Activated CD8-positive, alpha-beta T cell treated with anti-CD3 and anti-CD28 coated beads, Interleukin-2, amount 10 ng/mL, durations not matched to agents 7 days and 5 days (primary cell): ENCODE measurements at places on chromosomes 3 and 15.
A peak's percentile ranks its signal among the peaks of the same experiment; 100 is the strongest.

DNA sequence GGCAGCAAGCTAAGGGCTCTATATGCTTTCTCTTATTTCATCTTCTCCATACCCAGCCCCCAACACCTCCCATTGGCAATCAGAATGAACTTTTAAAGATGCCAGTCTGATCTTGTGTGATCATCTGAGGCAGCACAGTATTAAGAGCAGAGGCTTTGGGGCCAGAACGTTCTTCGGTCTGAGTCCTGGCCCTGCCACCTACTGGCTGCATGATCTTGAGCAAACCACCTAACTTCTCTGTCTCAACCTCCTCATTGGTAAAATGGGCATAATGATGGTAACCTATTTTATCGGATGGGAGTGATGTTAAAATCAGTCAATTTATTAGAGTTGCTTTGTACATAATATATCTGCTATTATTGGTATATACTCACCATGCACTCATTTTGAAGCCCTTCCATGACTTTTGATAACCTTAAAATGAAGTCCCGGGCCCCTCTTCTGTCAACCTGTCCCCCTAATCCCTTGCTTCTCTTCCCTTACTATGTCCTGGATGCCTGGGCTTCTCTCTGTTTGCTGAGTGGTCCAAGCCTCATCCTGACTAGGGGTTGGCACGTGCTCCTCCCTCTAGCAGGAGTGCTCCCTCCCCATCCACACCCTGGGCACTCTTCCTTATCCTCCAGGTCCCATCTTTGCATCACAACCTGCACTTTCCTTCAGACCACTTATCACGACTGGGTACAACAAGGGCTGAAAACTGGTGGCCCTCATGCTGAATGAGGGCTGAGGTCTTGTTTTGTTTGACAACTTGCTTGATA, 6.3 kb downstream of the EFCAB12 start:
- DNase-seq = no peak

GRCh38 chr15:51332206-51333147, 5.9 kb downstream of the CYP19A1 start:
- no peak for DNase-seq

- DNase-seq = no peak
Measured at GRCh38 chr3:169052465-169053302, 610.8 kb downstream of the MECOM start.

GRCh38 chr15:77201665-77202064, 130.8 kb upstream of the TSPAN3 start:
- no peak for DNase-seq

GRCh38 chr15:95995375-95996168, 334.9 kb upstream of the NR2F2 start:
- no peak for DNase-seq

DNA sequence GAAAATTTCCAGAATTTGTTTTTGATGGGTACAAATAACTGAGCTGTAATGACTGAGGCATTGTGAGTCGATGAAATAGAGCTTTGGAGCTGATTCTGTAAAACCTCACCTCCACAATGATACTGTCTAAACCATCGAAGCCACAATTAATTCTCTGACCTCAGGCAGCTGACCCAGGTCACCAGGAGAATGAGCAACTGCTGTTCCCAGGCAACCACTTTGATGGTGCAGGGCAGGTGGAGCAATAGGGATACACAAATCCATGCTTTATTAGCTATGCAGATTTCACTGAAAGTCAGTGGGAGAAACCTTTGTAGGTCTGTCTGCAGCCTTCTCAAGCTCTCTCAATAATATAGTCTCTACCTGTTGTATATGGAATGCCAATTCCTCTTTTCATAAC, 204.4 kb downstream of the RYR3 start:
- no peak for DNase-seq

DNA sequence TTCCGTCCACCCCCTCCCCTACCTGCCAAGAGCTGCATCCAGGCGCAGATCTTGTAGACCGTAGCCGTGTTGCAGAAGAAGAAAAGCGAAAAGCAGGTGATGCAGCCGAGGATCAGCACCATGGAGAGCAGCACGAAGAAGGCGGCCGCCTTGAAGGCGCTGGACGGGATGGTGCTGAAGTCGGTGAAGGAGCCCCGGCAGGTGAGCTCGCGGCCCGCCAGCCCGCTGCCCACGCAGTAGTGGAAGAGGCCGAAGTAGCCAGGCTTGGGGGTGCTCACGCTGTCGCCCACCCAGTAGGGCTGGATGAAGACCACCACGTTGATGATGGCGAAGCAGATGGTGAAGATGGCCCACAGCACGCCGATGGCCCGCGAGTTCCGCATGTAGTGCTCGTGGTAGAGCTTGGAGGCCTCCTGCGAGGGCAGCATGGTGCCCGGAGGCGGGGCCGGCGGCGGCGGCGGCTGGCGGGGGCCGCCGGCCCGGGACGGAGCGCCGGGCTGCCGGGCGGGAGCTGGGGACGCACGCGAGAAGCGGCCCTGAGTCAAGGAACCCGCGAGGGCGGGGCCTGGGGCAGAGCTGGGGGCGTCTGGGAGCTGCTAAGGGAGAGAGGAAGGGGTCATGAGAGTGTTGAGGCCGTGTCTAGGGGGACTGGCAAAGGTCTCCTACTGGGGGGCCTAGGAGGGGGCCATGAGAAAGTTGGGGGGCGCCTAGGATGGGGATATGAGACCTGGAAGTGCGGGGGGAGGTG, 1.2 kb downstream of the LHFPL4 start:
- peak; percentile 74 for DNase-seq

GRCh38 chr3:140494970-140495369, 182.9 kb upstream of the TRIM42 start:
- no peak for DNase-seq

DNA sequence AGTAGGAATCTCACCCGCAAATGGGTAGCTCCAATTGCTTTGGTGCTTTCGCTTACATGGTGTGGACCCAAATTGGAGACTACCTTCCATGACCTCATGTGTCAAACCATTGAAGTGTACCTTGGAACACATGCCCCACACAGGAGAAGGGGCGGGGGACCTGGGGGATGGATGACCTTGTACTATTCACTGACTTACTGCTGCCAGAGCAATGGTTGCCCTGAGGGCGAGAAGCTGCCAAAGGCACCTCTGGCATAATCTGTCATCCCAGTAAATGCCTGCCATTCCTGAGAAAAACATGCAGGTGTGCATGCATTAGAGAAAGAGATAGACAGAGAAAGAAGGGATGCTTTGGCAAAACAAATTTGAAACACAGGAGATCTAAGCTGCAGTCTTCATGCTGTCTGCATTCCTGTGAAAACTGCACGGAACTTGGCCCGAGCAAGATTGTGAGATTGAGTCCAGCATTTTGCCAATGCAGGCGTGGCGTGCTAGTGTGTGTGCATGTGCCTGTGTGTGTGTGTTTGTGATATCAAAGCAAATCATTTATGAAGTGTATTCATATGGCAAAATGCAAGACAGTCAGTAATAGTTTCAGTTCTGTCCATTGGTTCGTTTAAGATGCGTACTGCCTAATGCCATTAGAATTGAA, 219.5 kb upstream of the MDFIC2 start:
- no peak for DNase-seq

DNA sequence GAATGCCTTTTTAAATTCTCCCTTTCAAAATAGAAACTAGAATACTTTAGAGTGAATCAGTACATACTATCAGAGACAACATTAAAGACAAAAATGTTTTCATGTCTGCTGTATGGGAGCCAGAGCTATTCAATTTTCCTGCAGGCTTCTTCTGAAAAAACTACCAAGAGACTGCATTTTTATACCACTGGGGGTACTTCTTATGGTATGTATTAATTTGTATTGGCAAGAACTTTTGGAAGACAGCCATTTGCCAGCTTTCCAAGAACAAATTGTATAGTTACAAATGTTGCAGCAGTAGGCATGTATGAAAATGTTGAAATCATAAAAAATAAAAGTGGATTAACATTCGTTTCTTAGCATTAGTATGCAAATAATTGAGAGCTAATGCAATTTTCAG, 1010.0 kb upstream of the CADM2 start:
- no peak for DNase-seq

DNA sequence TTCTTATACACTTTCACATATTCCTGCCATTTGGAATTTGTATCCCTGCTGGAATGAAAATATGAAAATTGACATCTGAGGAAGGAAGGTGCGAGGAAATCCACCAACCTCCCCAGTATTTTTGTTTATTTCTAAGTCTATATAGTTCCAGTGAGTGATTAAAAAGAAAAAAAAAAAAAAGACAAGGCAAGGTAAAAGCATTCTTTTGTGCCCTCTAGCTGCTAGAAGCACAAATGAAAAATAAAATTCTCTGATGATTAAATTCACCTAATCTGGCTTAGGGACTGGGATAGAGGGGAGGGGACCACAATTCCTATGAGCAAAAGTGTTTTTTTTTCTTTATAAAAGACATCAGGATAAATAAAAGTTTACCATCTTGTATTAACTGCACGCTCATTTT, 370.9 kb downstream of the NR2F2 start:
- no peak for DNase-seq

GRCh38 chr15:31215490-31216214, 111.0 kb upstream of the KLF13 start:
- peak; percentile 89 for DNase-seq

- no peak for DNase-seq
Measured at GRCh38 chr3:58012302-58012701, 4.1 kb downstream of the FLNB start.

DNA sequence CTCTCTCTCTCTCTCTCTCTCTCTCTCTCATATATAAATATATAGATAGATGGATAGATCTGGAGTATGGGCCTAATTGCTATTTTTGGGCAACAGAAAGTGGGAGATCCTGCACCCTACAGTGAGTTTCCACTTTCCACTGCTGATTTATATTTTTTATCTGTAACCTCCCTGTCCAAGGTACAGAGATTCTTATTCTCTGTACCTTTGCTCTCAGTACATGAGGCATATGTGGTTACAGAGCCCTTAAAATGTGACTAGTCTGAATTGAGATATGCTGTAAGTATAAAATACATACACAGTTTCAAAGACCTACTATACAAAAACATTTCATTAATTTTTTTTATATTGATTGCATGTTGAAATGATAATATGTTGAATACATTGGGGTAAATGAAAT, 51.1 kb upstream of the FOXP1 start:
- DNase-seq = no peak

DNA sequence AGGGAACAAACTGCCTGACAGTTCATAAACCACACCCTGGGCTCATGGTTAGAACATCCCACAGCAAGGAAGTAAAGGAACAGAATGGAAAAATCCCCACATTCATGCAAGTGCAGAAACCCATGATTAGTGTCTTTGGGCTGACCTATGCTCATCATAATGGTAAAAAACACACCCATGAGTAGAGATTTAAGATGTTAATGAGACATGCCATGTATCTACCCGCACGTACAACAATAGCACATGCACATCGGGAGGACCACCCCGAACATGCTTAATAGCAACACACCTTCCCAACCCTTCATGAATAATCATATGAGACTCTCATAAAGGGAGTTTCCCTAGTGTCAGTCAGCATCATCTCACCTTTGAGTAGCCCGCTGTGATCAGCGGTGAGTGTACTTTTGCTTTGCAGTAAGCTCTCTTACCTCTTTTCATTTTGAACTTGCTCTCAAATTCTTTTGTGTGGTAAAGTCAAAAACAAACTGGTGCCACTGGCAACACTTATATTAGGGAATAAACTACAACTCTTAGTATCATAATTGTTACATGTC, 23.2 kb downstream of the ZBED2 start:
- no peak for DNase-seq

- no peak for DNase-seq
Measured at GRCh38 chr3:70982700-70983140, 600.8 kb downstream of the FOXP1 start.

- DNase-seq = no peak
Measured at GRCh38 chr15:68849497-68849896, 28.8 kb upstream of the ANP32A start.

DNA sequence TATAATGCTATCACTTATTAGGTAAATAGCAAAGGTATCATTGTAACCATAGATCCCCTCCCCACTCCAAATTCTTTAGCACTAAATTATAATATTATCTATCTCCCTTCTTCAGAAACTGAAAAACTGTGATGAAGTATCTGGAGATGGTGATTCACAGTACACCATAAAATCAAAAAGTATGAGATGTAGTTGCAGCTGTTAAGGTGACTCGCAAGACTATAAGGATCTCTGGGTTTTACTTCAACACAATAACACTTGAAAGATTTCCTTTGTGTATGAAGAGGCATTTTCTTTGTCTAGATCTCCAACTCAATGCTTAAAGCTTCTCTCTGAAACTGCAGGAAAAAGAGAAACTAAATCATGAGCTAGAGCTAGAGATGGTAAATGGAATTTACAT, 46.9 kb downstream of the IFT57 start:
- no peak for DNase-seq

DNA sequence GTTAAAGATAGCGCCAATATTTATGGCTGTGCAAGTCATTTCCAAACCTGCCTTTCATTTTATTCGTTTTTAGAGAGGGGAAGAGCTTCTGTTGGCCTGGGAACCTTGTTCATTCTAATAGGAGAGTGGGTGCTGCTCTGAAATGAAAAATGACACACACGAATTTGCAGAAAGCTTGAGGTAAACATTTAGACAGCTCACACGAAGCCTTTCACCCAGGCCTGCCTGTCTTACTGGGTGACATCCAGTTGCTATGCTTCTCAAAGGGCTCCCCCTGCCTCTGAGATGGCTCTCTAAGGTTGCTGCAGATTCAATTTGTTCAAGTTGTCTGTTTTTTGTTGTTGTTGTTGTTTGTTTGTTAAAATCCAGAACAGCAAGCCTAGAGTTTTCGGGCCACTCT, 18.2 kb downstream of the PEX5L start:
- no peak for DNase-seq

- DNase-seq = no peak
Measured at GRCh38 chr3:72679540-72680198, 168.6 kb downstream of the SHQ1 start.

GRCh38 chr15:81091889-81092558, 42.0 kb upstream of the CFAP161 start:
- DNase-seq = no peak

GRCh38 chr3:139151530-139151929, 106.8 kb upstream of the PRR23C start:
- DNase-seq = no peak

GRCh38 chr15:32721596-32721995, 3.8 kb downstream of the GREM1 start:
- DNase-seq = no peak

- DNase-seq = no peak
Measured at GRCh38 chr15:51331141-51331540, 7.3 kb downstream of the CYP19A1 start.
